ENCODE measurements at places on chromosomes 12 and 14.

- DNase-seq: no peak
Observed at GRCh38 chr14:49106741-49107667, 479.2 kb downstream of the RPS29 start.

GRCh38 chr12:44563486-44563885 is 312.6 kb downstream of the NELL2 start:
- DNase-seq: no peak

DNA sequence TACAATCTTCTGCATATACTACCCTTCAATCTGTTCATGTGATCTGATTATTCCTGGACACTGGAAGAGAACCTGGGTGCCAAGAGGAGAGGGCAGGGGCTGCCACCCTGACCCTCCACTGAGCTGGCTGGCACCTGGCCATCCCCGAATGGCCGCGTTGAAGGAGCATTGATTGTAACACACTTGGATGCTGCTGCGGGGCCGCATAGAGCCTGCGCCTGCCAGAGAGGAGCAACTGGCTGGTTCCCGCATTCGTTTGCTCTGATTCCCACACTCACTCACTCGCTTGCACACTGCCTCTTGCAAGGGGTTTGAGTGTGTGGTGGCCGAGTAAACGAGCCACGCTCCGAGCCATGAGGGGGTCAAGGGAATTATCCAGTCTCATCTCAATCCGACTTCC is 32.4 kb downstream of the PSEN1 start:
- no peak for DNase-seq

DNA sequence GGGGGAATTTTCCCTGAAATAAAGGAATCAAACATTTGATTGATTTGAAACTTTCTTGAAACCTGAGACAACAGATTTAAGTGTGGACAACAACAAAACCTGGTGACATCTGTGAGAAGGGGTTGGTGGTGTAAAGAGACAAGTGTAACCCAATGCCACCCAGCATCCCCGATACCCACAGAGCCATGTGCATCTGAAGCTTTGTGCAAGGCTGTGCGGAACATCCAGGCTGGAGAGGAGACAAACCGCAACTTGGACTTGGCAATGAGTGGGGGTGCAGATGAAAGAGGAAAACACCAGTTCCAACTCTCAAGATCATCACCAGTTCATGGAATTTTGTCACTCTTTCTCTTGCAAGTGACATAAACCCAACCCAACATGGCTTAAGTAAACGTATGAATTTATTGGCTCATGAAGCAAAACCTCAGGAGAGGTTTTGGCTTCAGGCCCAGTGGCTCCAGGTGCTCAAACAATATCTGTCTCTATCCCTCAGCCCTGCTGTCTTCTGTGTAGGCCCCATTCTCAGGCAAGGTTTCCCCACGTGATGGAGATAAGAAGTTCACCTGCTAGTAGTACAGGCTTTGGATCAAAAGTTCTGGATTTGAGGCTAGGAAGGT is 55.2 kb upstream of the NTF3 start:
- DNase-seq: no peak

DNA sequence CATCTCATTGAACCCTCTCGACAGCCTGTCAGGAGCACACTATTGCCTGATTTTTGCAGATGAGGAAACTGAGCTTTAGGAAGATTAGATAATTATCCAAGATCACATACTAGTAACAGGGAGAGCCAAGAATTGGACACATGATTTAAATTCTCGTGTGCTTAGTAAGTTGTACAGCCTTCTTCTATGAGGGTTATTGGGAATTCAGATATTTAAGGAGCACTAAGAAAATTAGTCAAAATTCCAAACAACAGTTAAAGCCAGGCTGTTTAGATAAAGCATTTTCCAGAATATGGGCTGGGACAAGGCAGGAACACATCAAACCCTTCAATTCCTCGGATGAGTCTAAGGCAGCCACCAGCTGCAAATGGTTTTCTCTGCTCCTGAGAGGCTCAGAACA is 148.8 kb downstream of the TMEM30B start:
- DNase-seq: no peak

GRCh38 chr14:104202259-104203070 is 64.1 kb downstream of the KIF26A start:
- DNase-seq: no peak

- no peak for DNase-seq
Observed at GRCh38 chr12:111443586-111443985, 37.9 kb downstream of the SH2B3 start.

GRCh38 chr12:97358361-97358760 is 104.2 kb upstream of the RMST start:
- DNase-seq: no peak

Measured in urinary bladder (tissue), 4 donors.